Kidney tubule cell (primary cell): ENCODE measurements at places on chromosomes 3 and 15.

DNA sequence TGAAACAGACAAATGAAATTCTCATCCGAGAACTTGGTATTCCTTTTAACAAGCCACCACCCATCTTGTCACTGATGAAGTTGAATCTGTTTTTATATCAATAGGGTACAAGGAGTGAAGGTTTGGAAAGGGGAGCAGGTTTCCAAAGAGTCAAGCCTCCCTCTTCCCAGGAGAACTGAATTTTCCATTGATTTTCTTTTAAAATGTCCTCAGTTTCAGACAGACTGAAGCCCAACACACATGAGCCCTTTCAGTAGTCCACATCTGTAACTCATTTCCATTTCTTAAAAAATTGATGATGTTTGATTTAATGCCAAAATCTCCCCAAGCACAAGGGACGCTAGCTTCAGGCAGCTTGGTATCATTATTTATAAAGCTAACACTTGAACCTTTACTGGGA lies 187.7 kb downstream of the FOXB1 start:
- no peak for DNase-seq

- no peak for DNase-seq
These were observed 44.6 kb downstream of the TRIM71 start for GRCh38 chr3:32862247-32862935.

DNA sequence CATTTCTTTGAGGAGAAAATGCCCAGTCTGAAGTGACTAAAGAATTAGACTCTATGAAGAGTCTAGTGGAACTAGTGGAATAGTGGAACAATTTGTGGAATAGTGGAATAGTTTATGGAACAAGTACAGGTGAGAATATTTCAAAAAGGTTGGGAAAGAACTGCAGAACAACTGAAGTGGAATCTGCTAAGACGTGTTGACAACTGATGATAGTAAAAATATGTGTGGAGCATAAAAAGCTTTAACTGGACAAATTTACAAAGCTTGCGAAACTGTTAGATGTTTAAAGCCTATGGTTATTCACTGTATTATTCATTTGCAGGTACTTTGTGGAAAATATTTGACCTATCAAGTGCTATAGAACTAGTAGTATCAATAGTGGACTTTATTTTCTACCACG lies 164.5 kb downstream of the ADAMTS9 start:
- DNase-seq = no peak

GRCh38 chr15:23570486-23570885 lies 5.0 kb downstream of the MKRN3 start:
- DNase-seq = no peak

DNA sequence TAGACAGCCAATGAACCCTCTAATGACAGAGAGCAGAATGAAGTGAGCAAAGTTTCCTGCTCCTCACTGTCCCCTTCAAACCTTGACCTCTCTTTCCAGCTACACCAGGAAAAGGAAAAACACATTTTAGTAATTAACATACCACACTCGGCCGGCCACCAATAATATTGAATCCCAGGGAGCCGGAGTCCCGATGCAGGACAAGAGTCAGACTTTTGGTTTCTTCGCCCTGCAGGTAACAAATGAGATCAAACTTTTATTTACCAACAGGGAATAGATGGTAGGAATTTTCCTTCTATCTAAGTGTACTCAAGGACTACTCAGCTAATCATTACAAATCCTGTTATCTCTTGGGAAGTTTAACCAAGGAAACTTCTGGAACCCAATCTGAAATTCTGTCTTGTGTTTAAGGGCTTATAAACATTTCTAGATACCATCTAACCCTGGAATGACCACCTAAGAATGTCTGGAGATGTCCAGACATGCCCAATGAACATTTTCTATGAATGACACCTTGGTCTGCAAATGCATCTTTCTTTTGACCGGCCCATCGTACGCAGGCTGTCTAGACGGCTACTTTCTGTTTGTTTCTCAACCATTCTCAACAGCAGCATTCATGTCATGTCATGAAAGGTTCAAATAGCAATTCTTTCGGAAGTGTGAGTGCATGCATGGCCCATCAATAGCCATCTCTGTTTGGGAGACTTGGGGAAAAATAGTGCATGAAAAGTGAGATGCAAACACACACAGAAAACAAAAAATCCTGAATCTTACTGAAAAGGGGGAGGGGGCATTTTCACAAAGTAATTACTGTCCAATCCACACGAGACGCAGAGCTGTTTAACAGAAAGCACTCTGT lies 16.1 kb downstream of the PDZRN3 start:
- DNase-seq = no peak

- DNase-seq = no peak
These were observed 65.2 kb downstream of the SLCO2A1 start for GRCh38 chr3:133964547-133964946.

GRCh38 chr15:36414670-36415069 lies 164.8 kb upstream of the CDIN1 start:
- peak; percentile 63 for DNase-seq

DNA sequence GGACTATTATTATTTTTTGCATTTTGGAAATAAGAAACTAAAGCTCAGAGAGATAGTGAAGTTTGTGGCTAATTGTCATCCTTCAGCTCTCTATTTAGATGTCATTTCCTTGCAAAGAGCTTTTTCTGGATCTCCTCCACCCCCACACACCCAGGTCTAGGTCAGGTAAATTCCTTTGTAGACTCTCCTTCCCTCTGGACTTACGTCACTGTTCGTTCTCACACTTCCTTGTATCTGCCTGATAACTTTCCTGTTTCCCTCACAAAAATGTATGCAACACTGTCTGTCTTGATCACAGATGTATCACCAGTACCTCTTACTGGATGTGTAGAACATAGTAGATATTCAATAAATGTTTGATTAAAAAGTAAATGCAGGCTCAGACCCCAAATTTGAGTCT lies 6.1 kb upstream of the MB21D2 start:
- DNase-seq = peak; percentile 42

DNA sequence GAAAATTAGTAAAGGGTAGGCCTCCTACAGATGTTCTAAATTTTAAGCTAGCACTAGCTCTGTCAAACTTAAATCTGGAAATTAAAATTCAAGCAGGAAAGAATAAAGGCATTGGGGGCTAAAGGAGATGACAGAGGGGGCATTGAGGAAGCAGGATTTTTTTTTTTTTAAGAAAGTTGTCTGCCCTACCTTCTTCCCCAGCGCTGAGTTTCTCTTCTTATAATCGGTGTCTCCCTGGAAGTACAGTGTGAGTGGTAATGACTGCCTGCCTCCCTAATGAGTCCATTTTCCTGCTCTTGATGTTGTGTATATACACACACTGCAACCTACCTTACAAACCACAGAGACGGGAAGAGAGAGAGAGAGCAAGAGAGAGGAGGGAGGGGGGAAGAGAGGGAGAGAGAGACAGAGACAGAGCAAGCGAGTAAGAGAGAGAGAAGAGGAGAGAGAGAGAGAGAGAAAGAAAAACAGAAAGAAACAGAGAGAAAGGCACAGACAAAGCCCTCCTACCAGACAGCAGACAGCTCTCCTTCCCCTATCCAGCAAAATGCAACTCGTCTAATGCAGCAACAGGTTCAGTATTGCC lies 47.0 kb downstream of the ZBTB20 start:
- DNase-seq = peak; percentile 83

- no peak for DNase-seq
These were observed 348.6 kb upstream of the CDIN1 start for GRCh38 chr15:36230776-36231175.

DNA sequence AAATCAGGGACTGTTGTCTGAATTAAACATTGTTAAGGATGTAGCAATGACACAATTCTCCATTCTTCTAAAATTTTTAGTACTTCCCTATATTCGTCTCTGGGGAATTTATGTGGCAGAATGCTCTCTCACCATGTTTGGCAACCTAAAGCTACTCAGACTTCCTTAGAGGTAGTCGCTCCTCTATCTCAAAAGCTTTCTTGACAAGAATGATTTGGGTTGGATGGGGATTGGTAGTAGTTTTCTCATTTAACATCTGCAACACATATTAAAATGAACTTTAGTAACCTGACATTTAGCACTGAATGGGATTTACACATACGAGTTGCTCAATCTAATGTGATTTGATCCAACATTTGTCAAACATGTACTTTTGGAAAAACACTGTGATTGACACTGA lies 233.3 kb downstream of the RBMS3 start:
- peak; percentile 22 for DNase-seq

DNA sequence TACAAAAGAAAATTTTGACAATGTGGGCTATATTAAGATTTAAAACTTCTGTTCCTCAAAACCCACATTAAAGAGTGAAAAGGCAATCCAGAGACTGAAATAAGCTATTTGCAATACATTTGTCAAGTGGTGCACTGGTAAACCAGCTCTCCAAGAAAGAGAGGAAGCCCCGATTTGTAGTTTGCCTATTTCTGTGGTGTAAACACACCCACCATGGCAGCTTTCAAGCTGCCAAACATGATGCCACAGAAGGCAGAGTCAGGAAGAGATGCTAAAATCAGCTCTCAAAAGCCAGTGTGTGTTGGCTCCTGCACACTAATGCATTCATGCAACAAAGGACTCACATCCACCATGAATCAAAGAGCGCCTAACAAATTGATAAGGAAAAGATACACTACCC lies 17.5 kb downstream of the RFTN1 start:
- no peak for DNase-seq

DNA sequence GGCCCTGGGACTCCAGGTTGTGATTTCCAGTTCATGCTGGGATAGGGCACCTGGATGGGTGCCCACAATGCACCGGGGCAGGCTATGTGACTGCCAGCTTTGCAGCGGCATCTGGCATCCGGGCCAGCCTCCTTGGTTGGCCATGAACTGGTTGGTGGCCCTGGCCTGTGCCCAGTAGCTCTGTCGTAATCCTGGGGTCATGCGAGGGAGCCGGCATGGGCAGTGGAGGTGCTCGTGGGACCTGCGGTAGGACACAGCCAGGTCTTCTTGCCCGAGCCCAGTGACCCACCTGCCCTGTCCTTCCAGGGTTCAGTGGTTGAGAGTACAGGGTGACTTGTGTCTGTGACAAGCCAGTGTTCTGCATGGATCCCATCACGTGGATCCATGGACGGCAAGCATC lies 237.9 kb downstream of the SNRPN start:
- DNase-seq = no peak

DNA sequence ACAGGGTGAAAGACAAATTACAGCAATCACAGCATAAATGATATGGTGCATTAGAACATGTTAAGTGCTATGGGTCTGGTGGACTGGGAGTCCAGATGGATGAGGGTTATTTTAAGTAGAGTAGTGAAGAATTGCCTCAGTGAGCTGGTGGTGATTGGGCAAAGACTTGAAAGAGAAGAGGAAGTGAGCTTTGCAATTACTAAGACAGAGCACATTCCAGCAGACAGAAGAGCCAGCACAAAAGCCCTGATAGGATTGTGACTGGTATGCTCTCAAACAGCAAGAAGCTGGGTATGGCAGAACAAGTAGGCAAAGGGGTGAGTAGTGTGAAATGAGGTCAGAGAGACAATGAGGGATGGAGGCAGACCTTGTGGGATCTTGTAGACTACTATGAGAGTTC lies 2.1 kb upstream of the ACKR4 start:
- DNase-seq = peak; percentile 74

GRCh38 chr15:67836477-67836876 lies 3.4 kb downstream of the RNU6-1 start:
- DNase-seq = peak; percentile 44

DNA sequence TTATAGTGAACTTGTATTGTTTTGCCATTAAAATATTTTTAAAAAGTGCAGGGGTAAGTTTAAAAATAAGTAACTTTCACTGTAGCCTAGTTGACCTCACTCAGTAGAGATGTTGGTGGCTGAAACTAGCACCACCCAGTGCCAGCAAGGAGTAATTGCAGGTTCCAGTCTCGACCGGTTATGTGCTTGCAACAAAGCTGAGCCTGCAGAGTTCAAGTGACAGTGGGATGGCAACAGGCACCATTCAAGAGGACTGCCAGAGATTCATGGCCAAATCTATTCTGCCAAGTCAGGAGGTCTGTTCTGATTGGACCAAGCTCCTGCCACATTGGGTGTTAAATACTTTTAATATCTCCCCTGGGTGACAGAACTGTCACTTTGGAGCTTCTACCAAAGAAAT lies 2.7 kb downstream of the ADAMTS7 start:
- peak; percentile 42 for DNase-seq

- DNase-seq = no peak
These were observed 16.9 kb downstream of the TMEM43 start for GRCh38 chr3:14141602-14142341.
